ENCODE measurements at places on chromosomes 12 and 14. TPM values are rescaled to one million over a fixed set of nuclear protein-coding genes. Genes with fewer than 3 reads are reported as not detected.

DNA sequence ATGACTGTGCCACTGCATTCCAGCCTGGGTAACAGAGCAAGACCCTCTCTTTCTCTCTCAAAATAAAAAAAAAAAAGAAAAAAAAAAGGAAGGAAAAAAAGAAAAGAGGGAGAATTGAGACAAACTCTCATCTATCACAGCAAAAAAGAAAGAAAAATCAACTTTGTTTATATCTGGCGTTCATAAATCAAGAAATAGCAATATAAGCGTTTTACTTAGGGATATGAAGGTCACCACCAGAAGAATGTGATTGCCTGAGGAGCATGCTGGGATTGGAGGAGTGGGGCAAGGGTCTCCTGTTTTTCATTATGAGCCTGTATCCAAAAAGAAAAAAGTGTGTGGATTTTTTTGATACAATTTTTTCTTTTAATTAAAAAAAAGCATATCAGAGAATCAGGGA lies 78.4 kb downstream of the HECTD4 start:
- no peak for DNase-seq
- H3K4me1 ChIP-seq = peaks cover 10% of the 10 kb centered on the region
- H3K4me3 ChIP-seq = no peak overlapping the region
- peaks cover 15% of the 10 kb centered on the region for H3K36me3 ChIP-seq
- no peak overlapping the region for H3K27ac ChIP-seq

Gene LBHD2
- total RNA-seq = not detected

- H3K27me3 ChIP-seq = peaks cover 7% of the 10 kb centered on the region
- DNase-seq = no peak
- H3K4me3 ChIP-seq = no peak overlapping the region
- no peaks in the 10 kb centered on the region for H3K4me1 ChIP-seq
- no peak overlapping the region for H3K27ac ChIP-seq
Observed at GRCh38 chr12:86914721-86915120, 658.5 kb upstream of the MGAT4C start.

DNA sequence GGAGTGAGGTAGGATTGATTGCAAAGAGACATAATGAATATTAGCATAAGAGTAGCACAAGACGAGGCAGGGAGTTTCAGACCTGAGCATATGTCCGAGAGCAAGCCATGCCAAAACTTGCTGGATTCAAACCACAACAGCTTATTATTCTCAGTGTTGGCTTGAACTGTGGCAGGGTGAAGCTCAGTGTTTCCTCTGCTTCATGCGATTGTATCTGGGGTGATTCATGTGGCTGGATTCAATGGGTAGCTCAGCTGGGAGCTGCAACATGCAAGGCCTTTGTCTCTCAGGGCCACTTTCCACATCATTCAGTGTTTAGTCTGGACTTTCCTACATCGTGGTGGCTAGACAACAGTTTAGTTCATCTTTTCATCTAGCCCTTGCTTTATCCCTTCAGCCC lies 22.1 kb upstream of the E2F7 start:
- peaks cover 3% of the 10 kb centered on the region for H3K4me1 ChIP-seq
- peaks cover 7% of the 10 kb centered on the region for H3K27me3 ChIP-seq
- no peak overlapping the region for H3K4me3 ChIP-seq
- no peak overlapping the region for H3K27ac ChIP-seq
- no peak for DNase-seq

Gene PLXNC1
- total RNA-seq = 0.67 TPM

GRCh38 chr14:26187996-26188620 lies 409.7 kb downstream of the NOVA1 start:
- H3K4me1 ChIP-seq = no peaks in the 10 kb centered on the region
- DNase-seq = no peak
- H3K27me3 ChIP-seq = peaks cover 26% of the 10 kb centered on the region
- H3K4me3 ChIP-seq = no peak overlapping the region

Gene ZC2HC1C
- total RNA-seq = 0.62 TPM

Measured in chondrocyte (in vitro differentiated cells).